ENCODE measurements at places on chromosomes 12 and 14.

- no peak for DNase-seq
Measured at GRCh38 chr14:75783602-75784313, 122.7 kb downstream of the TTLL5 start.

- no peak for DNase-seq
Measured at GRCh38 chr14:44300916-44301315, 206.2 kb downstream of the FSCB start.

GRCh38 chr14:45253070-45253753, at the start of gene MIS18BP1:
Gene MIS18BP1 (minus strand): TSS chr14:45253202. CDS start chr14:45247286, 5,916 bp downstream.
- peak; percentile 96 for DNase-seq

GRCh38 chr12:39807043-39807442, 187.4 kb upstream of the ABCD2 start:
- DNase-seq, result no peak

- no peak for DNase-seq
Measured at GRCh38 chr12:601976-602699, 61.1 kb downstream of the NINJ2 start.

GRCh38 chr14:23360496-23360895, 4.5 kb downstream of the EFS start:
- no peak for DNase-seq

- no peak for DNase-seq
Measured at GRCh38 chr12:116856729-116857128, 24.5 kb downstream of the HRK start.

- DNase-seq, result peak; percentile 30
Measured at GRCh38 chr12:105167346-105167745, 59.8 kb downstream of the WASHC4 start.

- peak; percentile 69 for DNase-seq
Measured at GRCh38 chr14:76882651-76883050, 56.4 kb downstream of the LRRC74A start.

GRCh38 chr12:1093166-1093751, 102.2 kb downstream of the ERC1 start:
- peak; percentile 62 for DNase-seq

- DNase-seq, result no peak
Measured at GRCh38 chr12:131920157-131920508, 8.9 kb upstream of the PUS1 start.

- no peak for DNase-seq
Measured at GRCh38 chr12:11500861-11501230, 105.5 kb upstream of the PRB2 start.

DNA sequence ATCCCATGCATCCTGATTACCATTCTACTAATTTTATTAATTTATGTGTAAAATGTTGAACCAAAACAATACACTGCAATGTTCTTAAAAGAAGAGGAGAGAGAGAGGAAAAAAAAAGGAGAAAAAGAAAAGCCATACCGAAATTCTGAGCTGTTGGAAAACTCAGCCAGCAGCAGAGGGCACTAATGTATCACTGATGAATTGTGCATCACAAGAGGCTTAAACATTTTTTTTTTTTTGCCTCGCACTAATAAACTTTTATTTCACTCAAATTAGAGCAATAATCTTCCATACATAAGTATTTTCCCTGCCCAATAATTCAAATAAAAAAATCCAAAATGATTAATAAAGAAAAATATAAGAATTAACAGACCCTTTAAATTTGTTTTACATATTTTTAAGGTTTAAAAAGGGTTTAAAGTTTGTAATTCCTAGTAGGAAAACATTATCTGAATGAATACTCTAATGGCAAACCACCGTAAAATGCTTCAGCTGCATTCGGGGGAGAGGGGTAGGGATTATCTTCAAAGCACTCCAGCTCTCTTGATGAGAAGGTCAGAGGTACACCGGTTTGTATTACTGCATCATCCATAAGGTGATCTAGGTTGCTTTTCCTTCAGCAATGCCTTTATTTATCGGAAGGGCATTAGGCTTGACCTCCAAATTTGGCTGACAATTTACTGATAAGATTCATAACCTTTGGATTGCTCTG, 41.9 kb downstream of the ATP23 start:
- peak; percentile 63 for DNase-seq

GRCh38 chr12:4780641-4781611, 60.7 kb downstream of the GALNT8 start:
- no peak for DNase-seq

- no peak for DNase-seq
Measured at GRCh38 chr12:39275846-39276245, 167.1 kb downstream of the KIF21A start.

- no peak for DNase-seq
Measured at GRCh38 chr12:107522692-107523477, 162.7 kb upstream of the PWP1 start.

GRCh38 chr12:97167598-97167997, 260.5 kb downstream of the NEDD1 start:
- DNase-seq, result no peak

DNA sequence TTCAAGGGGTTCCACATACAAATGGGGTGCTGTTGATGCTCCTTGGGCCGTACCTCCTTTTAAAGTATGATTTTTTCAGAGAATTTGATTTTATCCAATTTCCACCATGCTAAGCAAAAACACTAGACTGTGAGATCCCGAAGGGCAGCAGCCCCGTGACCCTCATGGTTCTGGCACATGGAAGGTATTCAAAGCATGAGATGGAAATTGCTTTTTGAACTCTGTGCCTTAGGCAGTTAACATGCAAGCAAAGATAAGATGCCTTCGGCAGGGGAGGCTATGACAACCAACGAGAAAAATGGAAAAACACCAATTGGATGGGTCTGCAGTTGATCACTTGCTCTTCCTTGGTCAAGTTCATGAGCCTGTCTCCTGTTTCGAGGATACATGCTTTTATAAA, 120.8 kb upstream of the DIO3 start:
- DNase-seq, result no peak

DNA sequence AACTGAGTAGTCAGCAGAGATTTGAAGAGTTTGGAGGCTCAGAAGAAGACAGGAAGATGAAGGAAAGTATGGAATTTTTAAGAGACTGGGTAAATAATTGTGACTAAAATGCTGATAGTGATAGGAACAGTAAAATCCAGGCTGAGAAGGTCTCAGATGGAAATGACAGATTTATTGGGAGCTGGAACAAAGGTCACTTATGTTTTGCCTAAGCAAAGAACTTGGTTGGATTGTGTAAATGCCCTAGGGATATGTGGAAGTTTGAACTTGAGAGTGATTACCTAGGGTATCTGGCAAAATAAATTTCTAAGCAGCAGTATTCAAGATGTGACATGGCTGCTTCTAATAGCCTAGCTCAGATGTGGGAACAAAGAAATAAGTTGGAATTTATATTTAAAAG, 180.9 kb downstream of the TRHDE start:
- DNase-seq, result no peak

- DNase-seq, result no peak
Measured at GRCh38 chr12:45349916-45350315, 134.0 kb downstream of the ANO6 start.

DNA sequence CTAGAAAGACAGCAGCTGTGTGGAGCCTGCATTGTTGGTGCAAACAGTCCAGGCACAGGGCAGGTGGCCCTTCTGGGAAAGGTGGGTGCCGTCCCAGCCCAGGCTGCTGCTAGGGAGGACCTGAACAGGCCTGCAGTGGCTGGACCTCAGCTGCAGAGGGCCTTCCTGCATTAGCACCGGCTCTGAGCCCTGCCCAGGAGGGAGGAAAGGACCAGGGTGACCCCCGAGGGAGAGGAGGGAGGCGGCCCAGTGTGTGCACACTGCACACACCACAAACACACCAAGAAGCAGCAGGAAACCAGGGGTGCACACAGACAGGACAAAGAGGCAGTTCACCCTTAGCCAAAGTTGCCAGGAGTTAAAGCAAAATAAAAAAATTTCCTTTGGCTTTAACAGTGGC, 8.0 kb upstream of the PGAM5 start:
- DNase-seq, result no peak

DNA sequence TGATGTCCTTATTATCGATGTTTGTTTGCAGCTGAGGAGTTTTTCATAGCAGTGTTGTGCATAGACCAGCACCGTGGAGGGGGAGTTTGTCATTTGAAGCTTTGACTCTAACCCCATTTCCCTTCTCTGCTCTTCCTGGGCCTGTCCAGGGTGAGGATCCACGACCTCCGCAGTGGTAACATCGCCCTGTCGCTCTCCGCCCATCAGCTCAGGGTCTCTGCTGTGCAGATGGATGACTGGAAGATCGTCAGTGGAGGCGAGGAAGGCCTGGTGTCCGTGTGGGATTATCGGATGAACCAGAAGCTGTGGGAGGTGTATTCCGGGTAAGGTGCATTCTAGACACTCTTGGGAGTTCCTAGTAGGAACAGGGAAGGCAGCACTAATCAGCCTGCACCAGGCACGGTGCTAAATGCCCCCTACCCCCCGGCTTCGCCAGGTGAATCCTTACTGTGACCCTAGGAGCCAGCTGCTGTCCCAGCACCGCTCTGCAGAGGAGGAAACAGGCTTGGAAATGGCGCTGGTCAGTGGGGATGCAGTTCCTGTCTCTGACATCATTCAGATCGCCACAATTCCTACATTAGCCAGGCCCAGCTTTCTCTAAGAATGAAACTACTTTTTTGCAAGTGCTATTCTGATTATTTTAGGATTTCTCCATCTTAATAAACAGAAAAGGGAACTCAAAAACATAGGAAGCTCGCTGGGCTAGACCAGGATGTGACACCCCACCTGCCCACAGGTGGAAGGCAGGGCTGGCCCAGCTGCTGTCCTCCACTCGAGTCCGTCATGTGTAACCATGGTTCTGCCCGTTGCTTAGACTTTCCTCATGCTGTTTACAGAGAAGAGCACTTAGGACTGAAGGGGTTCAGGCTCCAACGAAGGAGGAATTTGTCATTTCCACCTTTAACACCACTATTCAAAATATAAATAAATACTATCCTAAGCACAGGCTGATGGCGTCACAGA, 74.9 kb downstream of the TESC start:
- DNase-seq, result no peak
